ENCODE measurements at places on chromosomes 11 and 22. TPM values are rescaled to one million over a fixed set of nuclear protein-coding genes. Genes with fewer than 3 reads are reported as not detected.

The SMTNL1 gene
- total RNA-seq, result not detected

DNA sequence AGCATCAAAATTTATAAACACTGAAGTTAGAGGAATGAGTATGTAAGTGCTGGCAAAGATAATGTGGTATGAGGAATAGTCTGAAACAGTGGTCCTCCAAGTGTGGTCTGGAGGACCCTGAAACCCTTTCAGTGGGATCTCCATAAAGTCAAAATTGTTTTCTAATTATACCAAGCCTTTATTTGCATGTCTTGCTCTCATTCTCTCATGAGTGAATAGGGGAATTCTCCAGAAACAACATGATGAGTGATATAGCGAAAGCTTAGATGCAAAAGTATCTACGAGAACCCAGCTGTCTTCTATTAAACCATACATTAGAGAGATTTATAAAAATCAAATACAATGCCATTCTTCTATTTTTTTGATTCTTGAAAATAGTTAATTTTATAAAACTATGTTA, 145.0 kb upstream of the RAG2 start:
- H3K27me3 ChIP-seq, result peaks cover 16% of the 10 kb centered on the region
- DNase-seq, result no peak
- no peak overlapping the region for H3K4me3 ChIP-seq
- H3K4me1 ChIP-seq, result peaks cover 5% of the 10 kb centered on the region
- H3K27ac ChIP-seq, result no peak overlapping the region

- no peak for DNase-seq
- no peak overlapping the region for H3K27ac ChIP-seq
- H3K27me3 ChIP-seq, result peaks cover 6% of the 10 kb centered on the region
Observed at GRCh38 chr11:27367881-27368280, 4.9 kb upstream of the CCDC34 start.

GRCh38 chr11:13105237-13105844, 96.2 kb downstream of the RASSF10 start:
- no peaks in the 10 kb centered on the region for H3K4me1 ChIP-seq
- H3K36me3 ChIP-seq, result no peaks in the 10 kb centered on the region
- H3K27me3 ChIP-seq, result peaks cover 4% of the 10 kb centered on the region
- H3K4me3 ChIP-seq, result no peak overlapping the region
- no peak overlapping the region for H3K27ac ChIP-seq

All from activated T-helper 1 cell treated with anti-CD3 and anti-CD28 coated beads, Interleukin-12 subunit alpha, Interleukin-12 subunit beta, Interleukin-2, Interleukin-4 antibody, amounts not matched to agents 30 ng/mL and 10 ng/mL and 1 ng/mL, durations not matched to agents 14 hours and 24 hours and 36 hours (primary cell).